ENCODE measurements at places on chromosomes 1 and 21. TPM values are rescaled to one million over a fixed set of nuclear protein-coding genes. Genes with fewer than 3 reads are reported as not detected.

The FAM163A gene
- polyA plus RNA-seq = 0.30 TPM

The MTARC2 gene
- 18.2 TPM for polyA plus RNA-seq

The AMY2A gene
- not detected for polyA plus RNA-seq

The LRRC39 gene
- polyA plus RNA-seq = 0.51 TPM

The OLIG1 gene
- polyA plus RNA-seq = not detected

Data from urinary bladder (tissue), 4 donors.